Central memory CD8-positive, alpha-beta T cell (primary cell): ENCODE measurements at places on chromosomes 4 and X.

DNA sequence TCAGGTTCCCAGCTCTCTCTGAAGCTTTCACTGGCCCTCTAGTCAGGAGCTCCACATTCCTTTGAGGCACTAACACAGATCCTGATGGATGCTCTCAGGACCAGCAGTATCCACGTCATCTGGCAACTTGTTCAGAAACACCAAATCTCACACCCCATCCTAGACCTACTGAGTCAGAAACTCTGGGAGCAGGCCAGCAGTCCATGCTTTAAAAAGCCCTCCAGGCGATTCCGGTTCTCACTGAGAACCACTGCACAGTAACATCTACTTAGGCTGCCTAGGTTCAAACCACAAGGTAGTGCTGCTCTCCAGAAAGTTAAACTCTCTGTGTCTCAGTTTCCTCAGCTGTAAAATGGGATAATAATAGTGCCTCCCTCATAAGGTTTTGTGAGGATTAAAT is 55.3 kb downstream of the CCDC158 start:
- DNase-seq, result no peak

DNA sequence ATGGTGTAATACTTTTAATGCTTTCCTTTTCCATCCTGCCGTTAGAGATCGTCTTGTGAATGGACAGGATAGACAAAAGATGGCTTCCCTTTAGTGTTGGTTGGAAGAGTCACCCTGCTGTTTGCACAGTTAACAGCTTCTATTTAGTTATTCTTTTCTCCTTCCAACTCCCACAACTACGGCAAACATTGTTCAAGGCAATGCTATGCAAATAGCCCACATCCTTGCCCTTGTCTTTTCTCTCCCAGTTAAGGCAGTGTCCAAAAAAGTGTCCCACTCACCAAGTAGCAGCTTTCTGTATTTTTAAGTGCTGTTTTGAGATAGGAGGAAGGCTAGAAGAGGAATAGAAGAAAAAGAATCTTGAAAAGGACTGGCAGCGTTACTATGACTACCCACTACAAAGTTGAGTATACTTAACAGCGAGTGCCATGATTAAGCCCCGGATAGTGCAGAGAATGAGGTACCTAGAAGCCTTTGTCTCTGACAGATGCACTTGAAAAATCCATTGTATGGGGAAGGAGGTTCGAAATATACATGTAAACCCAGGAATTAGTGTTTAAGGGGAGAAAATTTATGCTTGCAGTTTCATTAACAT is 12.1 kb upstream of the RUFY3 start:
- DNase-seq, result no peak

- DNase-seq, result no peak
Measured at GRCh38 chr4:52968691-52969090, 106.6 kb downstream of the RASL11B start.

- no peak for DNase-seq
Measured at GRCh38 chr4:56182356-56182755, 204.9 kb downstream of the AASDH start.

- DNase-seq, result no peak
Measured at GRCh38 chrX:12868747-12869146, 1.9 kb downstream of the TLR7 start.

GRCh38 chr4:173365359-173365996 is 5.3 kb upstream of the SAP30 start:
- DNase-seq, result no peak

DNA sequence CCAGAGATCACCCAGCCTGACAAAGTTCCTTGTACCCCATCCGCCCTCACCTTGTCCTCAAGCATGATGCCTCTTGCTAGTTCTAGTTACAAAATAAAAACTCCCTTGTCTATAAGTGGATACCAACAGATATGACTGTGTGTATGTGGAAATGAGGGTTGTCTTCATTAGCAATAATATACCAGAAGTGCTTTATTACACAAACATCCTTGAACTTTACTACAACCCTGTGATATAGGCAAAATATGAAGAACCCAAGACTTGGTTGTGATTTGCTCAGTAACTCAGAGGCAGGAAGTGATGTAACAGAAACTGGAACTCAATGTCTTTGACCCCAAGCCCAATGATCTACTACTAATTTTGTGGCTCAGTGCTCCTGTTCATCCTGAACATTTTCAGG is 97.6 kb downstream of the AKAP4 start:
- no peak for DNase-seq

DNA sequence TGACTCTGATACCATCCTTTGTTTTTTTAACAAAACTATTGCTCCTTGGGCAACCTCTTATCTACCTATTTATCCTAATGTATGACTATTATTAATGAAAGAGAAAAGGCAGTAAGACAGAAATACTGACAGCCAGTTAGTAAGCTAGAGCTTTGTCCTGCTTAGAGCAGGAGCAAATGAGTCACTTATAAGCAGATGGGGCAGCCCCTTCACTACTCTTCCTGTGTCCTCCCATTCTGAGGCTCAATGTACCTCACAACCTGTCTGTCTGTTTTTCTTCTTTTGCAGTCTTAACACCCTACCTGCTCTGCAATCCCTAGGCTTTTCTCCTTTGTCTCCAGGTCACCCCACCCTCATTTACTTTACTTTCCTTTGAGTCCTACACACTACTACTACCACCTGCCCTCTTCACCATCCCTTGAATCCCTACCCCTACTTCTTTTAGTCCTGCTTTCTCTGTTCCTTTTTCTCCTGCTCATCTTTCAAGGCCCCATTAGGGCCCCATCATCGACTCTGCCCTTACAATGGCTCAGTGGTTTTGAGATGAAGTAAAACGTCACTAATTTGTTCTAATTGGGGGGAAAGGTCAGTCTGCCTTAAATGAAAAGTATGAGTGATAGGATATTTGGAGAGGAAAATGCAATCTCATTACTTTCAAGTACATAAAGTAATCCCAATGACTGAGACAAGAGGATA is 294.3 kb downstream of the GUCY2F start:
- no peak for DNase-seq

DNA sequence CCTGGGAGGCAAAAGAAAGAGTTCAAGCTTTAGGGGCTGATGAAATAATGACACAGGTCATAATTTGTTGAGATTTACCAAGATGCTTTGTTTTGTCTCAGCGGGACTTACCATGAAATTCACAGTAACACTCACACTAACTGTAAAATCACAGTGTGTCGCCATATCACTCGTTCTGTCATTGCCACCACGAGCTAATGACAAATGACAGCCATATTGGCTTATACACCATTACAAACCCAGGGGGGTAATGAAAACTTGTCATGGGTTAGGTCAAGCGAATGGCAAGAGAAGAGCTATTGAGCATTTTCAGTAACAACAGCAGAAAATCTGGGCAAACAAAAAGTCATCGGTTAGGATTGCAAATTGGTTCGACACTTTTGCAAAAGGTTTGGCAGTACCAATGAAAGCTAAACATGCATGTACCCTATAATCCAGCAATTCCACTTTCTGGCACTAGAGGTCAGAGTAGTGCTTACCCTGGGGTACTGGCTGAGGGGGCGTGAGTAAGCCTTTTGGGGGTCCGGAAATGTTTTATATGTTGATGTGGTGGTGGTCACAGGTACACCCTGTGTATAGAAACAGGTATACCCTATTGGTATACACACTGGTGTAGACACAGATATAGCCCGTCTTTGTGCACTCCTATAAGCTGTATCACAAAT is 83.9 kb upstream of the RAI2 start:
- DNase-seq, result no peak

GRCh38 chr4:147760695-147761094 is 28.8 kb downstream of the ARHGAP10 start:
- DNase-seq, result no peak

DNA sequence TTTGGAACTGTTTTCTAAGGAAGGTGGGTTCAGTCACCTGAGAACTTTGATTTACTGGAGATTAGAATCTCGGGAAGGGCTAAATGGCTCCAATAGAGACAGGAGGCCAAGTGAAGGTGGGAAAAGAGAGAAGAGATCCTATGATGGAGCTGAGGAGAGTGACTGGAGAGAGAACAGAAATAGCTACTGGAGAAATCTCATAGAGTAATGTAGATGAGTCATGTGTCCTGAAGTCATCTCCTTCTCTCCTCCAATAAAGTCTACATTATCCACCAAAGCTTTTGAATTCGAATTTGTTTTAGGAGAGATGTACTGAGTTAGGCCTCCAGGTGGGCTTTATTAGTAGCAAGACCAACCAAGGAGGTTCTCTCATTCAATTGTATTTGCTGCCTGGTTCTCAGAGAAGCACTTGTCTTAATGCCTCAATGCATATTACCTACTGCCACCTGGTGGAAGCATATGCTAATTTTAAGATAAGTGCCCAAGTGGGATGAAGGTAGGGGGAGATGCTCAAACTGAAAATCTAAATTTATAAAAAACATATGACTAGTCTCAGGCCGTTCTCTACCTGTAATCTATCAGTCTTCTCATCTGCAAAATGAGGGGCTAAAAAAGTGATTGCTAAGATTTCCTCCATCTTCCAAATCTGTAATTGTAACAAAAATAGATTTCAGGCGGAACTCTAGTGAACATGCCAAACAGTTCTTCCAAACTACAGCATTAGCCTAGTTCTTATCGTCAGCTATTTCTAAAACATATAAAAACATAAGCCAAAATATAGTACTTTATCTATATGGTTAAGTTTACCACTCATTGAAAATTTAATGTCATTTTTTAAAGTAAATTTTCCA is 24.4 kb downstream of the TXK start:
- DNase-seq, result no peak

- no peak for DNase-seq
Measured at GRCh38 chr4:159655547-159655946, 552.7 kb downstream of the RAPGEF2 start.

DNA sequence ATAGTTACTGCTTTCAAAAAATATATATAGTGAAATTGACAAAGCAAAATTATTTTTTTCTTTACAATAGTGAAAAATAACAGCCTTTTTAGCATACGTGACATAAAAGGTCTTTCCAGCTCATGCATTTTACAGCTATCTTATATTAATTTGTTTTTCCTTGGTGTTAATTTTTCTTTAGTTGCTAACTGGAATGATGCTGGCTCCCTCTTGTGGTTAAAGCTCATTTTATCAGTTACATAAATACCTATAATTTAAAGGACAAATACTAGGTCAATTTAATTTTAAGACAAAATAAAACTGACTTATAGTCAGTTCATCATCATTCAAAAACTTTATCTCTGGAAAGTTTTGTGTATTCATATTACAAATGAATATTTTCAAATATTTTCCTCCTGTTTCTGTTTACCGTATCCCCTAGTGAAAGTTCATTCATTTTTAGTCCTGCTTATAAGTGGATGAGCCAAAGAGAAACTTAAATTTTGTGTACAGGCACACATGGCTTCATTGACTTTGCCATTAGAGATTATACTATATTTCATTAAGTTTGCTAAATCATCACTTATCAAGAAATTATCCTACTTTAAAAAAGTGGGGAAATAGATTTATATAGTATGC is 9.9 kb upstream of the ANAPC4 start:
- DNase-seq, result no peak

GRCh38 chr4:125507141-125507540 is 192.4 kb downstream of the FAT4 start:
- no peak for DNase-seq

GRCh38 chr4:159206427-159206871 is 103.6 kb downstream of the RAPGEF2 start:
- DNase-seq, result no peak

GRCh38 chr4:168995537-168996295 is 14.3 kb downstream of the CBR4 start:
- DNase-seq, result no peak

DNA sequence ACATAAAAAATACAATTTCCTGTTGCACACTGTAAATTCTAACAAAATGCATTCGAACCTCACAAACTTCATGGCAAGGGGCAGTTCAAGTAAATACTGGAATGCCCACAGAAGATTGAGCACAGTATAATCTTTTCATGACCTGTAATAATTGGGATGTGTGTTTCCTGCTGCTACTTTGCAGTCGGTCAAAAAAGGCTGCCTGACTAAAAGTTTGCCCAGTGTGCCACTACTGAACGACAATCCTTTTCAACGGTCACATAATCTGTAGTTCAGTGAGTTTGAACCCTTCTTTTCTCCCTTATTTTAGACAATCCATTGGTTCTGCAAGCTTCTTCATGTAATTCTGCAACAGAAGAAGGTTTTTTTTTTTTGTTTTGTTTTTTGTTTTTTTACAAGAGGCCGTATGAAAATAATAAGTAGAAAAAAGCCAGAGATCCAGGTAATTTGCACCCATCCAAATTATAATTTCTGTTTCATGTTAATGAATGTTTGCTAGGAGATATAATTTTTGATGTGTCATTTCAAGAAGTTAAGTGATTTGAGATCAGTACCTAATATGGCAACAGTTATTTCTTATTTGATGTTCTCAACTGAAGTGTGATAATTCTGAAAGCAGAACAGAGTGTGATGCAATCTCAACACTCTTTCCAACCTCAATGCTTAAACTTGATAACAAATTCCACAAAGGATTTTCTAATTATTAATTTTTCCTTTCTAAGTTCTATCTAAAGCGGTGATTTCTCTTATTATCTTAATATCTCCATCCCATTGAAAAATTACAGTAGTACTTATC is 237.6 kb downstream of the FSTL5 start:
- no peak for DNase-seq

GRCh38 chr4:112857461-112857860 is 192.0 kb upstream of the ANK2 start:
- DNase-seq, result no peak

- DNase-seq, result no peak
Measured at GRCh38 chr4:138894709-138895108, 120.9 kb upstream of the NOCT start.

GRCh38 chr4:119002476-119002875 is 113.8 kb downstream of the SYNPO2 start:
- no peak for DNase-seq

DNA sequence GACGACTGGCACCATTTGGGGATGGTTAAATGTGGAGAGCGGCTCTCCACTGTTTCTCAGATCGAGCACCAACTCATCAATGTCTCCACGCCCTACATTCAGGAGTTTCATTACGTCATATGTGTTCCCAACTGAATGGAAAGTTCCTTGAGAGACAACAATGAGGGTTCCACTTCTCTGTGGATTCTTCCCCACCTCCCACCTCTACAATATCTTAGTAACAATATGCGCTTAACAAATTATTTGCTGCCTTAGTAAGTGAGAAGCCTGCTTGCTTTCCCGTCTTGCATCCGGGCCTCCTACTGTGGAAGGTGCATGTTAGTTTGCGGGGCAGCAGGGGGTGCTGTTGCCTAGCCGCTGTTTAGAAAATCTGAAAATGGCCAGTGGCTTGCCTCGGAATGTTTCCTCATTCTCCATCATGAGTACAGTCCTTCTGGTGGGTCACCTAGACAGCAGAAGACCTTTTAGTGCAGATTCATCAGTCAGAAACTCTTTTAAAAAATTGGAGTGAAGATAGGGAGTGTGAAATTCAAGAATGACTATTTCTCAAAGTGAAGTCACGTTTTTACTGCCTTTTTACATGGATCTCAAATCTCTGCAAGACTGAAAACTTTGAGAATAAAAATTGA is 55.7 kb downstream of the PHOX2B start:
- no peak for DNase-seq

DNA sequence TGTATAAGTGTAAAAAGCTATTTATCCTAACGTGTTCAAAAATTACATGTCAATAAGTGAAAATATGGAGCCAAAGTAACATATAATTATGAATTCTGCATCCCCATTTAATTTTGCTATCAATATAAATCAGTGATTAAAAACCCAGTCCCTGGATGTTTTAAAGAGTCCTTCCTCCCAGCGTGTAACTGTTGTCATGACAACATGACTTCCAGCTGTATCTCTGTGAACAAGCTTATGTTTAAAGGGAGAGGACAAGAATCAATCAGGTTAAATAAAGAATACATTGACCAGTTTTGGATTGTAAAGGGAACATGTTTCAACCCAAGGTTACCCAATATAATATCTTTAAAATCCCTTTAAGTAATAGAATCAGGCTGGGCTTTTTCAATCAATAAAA is 219.7 kb downstream of the NSUN7 start:
- DNase-seq, result no peak

- DNase-seq, result no peak
Measured at GRCh38 chr4:184215709-184216328, 1.9 kb downstream of the ENPP6 start.
